Motor neuron (in vitro differentiated cells): ENCODE measurements at places on chromosomes 2 and 18. TPM values are rescaled to one million over a fixed set of nuclear protein-coding genes. Genes with fewer than 3 reads are reported as not detected.

GRCh38 chr2:137590102-137590501, 374.2 kb upstream of the HNMT start:
- ATAC-seq = no peak

DNA sequence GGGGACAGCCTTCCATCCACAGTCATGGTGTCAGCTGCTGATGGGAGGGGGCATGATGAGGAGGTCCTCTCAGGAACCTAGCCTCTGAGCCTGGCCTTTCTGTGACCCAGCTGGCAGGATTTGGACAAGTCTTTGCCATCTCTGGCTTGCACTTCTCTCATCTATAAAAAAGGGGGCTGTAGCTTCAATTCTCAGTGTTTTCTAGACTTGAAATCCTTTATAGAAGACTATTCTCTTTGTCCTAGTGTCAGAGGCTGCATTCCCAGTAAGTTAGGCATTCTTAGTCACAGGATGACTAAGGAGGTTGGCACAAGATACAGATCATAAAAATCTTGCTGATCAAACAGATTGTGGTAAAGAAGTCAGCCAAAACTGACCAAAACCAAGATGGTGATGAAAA, 958.5 kb downstream of the CNTNAP5 start:
- no peak for ATAC-seq

DNA sequence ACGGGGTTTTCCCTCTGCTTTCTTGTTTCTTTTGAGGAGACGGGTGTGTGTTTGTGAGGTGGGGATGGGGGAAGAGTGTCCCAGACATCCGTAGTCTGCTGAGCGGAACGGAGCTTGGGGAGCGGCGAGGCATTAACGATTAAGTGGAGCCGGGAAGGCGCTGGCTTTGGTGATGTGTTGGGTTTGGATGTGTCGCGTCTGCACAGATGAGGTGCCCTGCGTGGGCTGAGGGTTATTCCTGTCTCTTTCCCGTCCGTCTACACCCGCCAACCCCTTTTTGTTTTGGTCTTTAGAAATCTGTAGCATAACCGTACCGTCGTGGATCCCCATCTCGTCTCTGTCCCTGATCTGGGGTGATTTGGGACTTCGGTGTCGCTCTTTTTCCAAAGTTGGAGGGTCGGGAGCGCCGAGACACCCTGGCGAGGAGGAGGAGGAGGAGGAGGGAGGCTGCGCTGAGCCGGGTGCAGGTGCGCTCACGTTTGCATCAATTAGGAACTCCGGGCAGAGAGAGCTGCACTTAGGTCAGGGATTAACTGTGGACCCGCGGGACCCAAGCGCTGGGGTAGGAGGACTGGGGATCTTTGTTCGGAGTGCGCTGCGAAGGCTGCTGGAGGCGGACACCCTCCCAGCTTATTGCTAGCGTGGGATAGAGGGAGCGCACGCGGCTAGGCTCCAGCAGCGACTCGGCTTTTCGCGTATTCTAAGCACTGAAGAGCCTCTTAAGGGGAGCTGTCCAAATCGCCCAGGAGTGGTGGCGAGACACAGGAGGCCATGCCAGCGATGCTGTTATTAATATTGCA, 720.3 kb downstream of the DPP10 start:
- ATAC-seq = no peak

Gene ACADL
- 0.76 and 1.1 TPM in 2 replicates for total RNA-seq

Gene SCN7A
- 3.8 and 4.6 TPM in 2 replicates for total RNA-seq

Gene OTOS
- not detected in 2 replicates for total RNA-seq

Gene GPR35
- total RNA-seq = 0.57 and 1.5 TPM in 2 replicates

Gene SRD5A2
- 0.07 TPM in 1 of 2 replicates, not detected in the other for total RNA-seq

Gene ACKR3
- 66.1 and 66.4 TPM in 2 replicates for total RNA-seq
